Upper lobe of right lung (tissue), 1 donor: ENCODE measurements at places on chromosomes 11 and 22. TPM values are rescaled to one million over a fixed set of nuclear protein-coding genes. Genes with fewer than 3 reads are reported as not detected.

RBMXL2 gene
- not detected for total RNA-seq

TRIM64C gene
- not detected for total RNA-seq

CRYAB gene
- 113 TPM for total RNA-seq

PRDM11 gene
- 18.3 TPM for total RNA-seq

TMPRSS13 gene
- 9.9 TPM for total RNA-seq

CARD18 gene
- total RNA-seq: not detected

OR10D3 gene
- not detected for total RNA-seq

VWCE gene
- total RNA-seq: 1.5 TPM

GRCh38 chr11:133285359-133285758 lies 246.9 kb downstream of the OPCML start:
- no peak for DNase-seq

DNA sequence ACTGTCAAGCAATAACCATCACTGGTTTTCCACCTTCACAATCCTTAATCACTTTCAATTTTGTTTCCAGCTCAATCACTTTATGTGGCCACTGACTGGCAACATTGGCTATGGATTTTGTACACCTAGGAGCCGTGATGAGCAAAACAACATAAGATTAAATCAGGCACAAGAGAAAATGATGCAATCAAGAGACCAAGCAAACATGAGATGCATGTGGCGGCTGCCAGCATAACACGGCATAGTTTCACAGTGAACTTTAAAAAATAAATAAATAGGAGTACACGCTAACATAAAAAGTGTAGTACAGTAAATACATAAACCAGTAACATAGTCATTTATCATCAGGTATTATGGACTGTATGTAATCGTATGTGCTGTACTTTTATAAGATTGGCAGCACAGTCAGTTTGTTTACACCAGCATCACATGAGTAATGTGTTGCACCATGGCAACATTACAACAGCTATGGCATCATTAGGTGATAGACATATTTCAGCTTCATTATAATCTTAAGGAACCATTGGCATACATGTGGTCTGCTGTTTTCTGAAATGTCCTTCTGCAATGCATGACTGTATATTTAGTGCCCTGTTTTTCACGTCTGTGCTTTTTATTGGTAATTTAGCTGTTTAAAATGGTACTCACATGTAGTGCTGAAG lies 83.3 kb upstream of the PRDM11 start:
- DNase-seq: no peak

DNA sequence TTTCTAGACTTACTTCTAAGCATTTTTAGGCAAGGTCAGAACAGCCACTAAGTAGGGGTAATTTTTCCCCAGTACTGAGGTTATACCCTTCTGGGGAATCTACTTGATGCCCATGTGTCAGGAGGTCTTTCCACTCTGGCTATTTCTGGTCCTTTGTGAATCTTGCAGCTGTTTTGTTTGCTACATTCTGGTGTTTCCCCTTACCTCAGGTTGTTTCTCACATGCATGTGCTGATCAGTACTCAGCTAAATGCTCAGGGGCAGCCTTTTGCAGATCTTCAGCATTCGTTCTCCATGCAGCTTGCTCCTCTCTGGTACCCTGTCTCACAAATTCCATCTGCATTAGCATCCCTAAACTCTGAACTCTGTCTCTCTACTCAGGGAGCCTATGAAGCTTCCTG lies 303.6 kb downstream of the SOX6 start:
- DNase-seq: no peak

DNA sequence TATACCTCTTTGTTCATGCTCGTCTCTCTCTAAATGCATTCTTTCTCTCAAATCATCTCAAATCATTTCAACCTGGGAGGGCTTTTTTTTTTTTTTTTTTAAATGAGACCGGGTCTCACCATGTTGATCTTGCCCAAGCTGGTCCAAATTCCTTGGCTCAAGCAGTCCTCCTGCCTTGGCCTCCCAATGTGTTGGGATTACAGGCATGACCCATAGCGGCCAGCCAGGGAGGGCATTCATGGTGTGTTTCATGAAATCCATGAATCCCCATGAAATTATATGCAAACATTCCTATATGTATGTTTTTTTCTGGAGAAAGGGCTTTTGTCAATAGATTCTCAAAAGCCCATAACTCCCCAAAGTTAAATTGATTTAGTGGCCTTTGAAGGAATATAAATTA lies 26.2 kb downstream of the ATG13 start:
- DNase-seq: no peak

DNA sequence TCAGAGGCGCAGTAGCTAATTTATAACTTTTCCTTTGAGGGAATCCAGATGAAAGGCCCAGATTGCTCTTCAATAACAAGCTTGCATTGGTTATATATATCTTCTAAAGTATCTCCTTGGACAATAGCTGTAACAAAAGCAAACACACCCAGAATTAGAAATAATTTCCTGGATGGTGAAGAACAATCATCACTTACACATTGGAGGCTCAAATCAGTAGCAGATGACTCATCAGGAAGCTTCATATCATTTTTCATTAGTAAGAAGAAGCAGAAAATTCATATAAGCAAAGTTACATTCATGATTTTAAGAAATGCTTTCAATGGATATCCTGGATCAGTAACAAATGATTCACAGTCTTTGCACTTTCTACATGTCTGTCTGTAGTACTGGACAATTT lies 173.6 kb upstream of the CCDC90B start:
- DNase-seq: no peak

- no peak for DNase-seq
Observed at GRCh38 chr11:75859614-75860013, 44.6 kb downstream of the UVRAG start.

DNA sequence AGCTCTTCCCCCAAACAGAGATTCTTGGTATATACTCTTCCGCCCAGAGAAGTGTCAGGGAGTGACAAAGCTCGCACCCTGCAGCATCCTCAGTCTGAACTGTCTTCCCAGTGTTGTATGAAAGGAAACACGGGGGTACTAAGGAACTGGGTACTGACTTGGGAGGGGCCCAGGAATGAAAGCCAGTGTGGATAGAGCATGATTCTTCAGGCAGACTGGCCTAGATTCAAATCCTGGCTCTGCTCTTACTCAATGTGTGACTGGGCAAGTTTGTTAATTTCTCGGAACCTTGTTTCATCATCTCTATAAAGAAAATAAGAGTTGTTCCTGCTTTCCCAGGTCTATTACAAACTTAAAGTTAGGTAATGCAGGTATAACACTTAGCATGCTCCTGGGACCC lies 266.0 kb upstream of the NARS2 start:
- DNase-seq: no peak

DNA sequence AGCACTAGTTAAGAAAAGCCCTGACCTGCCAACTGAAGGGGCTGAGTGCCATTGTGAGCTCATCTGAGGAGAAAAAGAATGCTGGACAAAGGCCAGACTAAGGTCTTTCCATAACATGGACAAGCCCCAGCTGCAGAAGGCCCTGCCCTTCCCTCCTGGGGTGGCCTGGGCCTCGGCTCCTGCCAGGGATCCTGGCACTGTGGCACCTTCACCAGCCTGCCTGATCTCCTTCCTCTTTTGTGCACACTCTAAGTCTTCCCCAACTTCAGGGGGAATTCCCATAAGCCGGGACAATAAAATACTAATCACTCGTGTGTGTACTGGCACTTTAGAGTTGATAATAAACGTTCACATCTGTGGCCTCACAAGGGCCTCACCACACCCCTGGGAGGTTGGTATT lies 9.9 kb downstream of the TMPRSS13 start:
- no peak for DNase-seq

- DNase-seq: peak; percentile 68
Observed at GRCh38 chr11:46120346-46121300, 631 bp downstream of the PHF21A start.

DNA sequence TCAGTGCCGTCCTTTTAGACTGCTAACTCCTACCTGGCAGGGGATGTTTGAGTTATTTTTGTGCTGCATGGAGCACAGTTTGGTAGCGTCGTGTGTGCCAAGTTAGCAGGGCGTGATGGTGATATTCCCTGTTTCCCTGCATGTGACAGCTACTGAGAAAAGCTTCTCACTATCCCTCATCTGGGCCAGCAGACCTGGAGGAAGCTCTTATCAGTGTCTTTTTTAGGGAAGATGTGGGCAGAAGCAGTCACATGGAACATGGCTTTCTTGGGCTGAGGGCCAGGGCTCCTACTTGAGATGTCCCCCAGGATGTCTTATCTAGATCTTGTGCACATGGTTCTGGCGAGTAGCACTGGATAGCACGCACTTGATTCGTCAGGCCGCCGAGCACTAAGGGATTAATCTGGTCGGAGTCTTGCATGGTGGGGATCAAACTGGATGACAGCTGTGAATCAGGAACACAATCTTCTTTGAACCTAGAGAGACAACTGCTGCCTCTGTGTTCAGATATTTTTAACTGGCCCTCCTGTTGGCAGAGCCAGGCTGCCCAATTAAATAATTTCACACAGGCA lies 33.8 kb downstream of the TECTA start:
- no peak for DNase-seq

DNA sequence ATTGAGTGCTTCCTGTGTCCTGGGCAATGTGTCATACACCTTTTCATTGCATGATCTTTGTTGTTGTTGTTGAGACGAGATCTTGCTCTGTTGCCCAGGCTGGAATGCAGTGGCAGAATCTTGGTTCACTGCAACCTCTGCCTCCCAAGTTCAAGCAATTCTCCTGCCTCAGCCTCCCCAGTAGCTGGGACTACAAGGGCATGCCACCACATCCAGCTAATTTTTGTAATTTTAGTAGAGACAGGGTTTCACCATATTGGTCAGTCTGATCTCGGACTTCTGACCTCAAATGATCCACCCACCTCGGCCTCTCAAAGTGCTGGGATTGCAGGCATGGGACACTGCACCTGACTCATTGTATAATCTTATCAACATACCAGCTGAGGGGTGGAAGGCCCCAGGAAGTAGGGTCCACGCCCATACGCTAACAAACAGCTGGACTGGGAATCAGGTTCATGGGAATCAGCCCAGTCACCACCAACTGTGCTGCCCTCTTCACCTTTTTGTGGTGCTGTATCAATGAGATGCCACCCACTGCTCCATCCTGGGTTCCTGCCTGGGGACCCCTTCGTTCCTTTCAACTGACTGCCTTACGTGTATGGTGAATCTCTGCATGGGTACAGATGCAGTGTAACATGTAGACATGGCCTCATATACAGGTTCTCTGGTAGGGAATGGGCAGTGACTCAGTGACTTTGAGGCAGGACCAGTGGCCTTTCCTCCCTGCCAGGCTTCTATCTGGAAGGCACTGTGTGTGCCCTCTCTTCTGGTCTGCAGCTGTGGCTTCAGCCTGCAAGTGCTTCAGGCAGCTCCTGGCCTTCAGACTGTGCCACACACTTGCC lies 32.5 kb upstream of the YWHAH start:
- DNase-seq: no peak

DNA sequence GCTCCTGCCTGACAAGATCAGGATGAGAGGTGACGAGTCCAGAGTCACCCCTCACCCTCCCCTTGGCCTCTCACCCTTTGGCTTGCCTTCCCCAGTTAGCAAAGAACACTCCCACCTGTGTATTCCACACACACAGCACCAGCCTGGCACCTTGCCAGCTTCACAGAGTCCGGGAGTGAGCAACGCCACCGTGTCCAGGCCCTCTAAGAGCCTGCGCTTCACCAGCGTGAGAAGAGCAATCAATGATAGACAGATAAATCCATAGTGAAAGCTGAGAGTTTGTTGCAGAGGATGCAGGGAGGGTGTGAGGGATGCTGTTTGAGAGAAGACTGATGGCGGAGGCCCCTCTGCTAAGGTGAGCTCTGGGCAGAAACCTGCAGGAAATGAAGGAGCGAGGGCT lies 404.5 kb downstream of the LARGE1 start:
- no peak for DNase-seq

- DNase-seq: no peak
Observed at GRCh38 chr11:75233754-75234172, 6.8 kb upstream of the TPBGL start.

GRCh38 chr11:44842220-44842619 lies 108.5 kb downstream of the TP53I11 start:
- no peak for DNase-seq

DNA sequence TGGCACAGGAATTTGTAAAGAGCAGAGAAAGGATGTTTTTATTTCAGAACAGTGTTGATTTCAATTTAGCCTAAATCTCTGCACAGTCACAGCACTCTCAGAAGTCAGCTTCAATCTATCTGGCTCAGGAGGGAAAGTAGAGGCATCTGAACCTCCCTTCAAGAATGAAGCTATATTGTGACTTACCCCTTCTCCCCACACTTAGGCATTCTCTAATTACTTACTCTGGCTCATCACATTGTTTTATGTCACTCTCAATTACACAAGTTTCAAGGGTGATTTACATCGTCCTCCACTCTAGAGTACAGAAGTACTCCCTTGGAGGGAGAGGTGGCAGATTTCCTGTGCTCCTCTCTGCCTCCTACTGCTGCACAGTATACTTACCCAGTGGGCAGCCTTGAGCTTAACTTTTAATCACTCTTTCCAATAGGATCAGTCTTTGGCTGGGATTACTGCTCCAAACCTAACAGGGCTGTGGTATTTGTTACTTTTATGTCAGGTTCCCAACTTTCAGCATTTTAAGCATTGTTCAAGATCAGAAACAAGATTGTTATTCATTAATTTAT lies 211.4 kb downstream of the AASDHPPT start:
- no peak for DNase-seq
